ENCODE measurements at places on chromosomes 5 and 9.
A peak's percentile ranks its signal among the peaks of the same experiment; 100 is the strongest.

GRCh38 chr5:18985171-18985758 lies 1002.7 kb downstream of the CDH18 start:
- DNase-seq, result no peak

- no peak for DNase-seq
These were observed 265.0 kb downstream of the KIF4B start for GRCh38 chr5:155278532-155278931.

DNA sequence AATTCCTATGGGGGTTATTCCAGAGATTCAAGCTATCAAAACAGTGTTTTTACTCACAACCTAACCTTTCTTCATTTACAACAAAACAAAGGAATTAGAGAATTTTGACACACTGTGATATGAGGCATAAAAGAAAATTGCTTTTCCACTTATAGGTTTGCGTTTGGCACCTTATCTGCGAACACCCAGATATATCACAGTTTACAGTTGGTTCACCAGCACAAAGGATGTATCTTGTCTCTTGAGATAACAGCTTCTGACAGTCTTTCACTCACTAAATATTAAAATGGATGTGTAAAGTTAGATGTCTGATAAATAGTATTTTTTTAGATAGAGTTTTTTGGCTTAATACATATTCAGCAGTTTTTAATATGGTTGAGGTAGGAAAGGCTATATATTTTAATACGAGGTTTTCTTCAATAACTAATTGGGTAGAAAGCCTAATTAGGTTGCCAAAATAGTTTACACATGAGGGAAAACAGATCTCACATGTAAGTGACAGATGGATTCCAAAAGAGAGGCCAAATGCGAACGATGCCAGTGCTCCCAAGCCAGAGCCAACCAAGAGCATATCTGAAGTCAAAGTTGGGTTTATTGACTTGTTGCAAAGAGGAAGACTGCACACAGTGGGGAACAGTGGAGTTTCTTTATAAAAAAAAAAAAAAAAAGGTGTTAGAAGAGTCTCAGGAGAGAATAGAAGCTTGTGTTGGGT lies 1495.2 kb downstream of the MAT2B start:
- no peak for DNase-seq

DNA sequence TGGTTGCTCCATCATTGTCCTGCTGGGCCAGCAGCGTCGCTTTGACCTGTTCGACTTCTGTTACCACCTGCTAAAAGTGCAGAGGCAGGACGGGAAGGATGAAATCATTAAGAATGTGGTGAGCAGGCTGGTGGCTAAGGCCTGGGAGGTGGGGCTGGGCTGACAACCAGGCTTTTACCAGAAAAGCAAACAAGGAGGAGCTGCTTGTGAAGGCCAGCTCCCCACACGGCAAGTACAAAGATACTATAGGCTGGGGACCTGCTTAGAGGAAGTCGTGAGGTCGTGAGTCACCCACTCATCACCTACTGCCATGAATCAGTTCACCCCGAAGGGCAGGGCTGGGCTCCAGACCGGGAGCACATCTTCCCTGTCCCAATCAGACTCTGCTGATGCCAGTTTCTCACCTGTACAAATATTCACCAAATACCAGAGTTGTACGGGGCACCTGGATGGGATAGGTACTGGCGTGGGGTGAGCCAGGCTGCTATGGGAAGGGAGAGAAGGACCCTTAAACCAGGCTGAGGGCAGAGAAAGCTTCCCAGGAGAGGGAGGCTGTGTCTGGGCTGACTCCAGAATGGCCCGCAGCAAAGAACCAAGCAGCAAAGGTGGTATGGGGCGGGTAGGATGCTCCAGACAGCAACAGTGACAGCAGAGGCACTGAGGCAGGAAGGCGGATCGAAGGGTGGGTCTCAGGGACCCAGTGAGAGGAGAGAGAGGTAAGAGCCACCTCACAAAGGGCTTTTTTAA lies 69.3 kb upstream of the NIPAL4 start:
- peak; percentile 91 for DNase-seq

- DNase-seq, result no peak
These were observed 238.8 kb downstream of the DMAC1 start for GRCh38 chr9:7560669-7561305.

- DNase-seq, result no peak
These were observed 1.7 kb downstream of the DMRT3 start for GRCh38 chr9:977838-978830.

DNA sequence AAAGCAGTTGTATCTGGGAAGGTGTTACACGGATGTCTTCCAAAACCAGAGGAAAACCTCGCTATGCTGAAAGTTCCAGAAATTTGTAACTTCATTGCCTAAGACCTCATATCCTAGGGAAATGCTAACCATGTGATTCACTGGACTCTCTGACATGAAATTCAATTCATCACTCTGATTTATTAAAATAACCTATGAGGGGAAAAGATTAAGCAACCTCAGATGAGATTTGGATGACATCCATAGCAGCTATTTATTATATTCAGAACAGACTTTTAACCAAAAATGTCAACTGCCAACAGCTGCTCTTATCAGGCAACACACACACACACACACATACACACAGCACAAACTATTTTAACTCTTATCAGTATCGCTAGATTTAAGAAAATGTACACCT lies 1006.4 kb upstream of the CTNND2 start:
- DNase-seq, result no peak

GRCh38 chr5:19547640-19548039 lies 440.4 kb downstream of the CDH18 start:
- DNase-seq, result no peak

DNA sequence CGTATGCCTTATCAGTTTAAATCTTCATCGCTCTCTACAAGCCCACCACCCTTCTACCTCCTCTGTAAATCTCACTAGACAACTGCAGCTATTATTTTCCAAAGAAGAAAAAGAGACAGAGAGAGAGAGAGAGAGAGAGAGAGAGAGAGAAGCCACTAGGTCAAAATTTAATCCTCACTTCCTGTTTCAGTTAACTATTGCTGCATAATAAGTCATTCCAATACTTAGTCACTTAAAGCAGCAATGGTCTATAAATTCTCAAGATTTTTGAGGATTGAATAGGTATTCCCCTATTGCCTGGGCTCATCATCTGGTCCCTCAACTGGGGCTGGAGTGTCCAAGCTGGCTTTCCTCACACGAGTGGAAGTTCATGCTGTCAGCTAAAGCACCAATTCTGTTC lies 68.8 kb downstream of the ITGA1 start:
- DNase-seq, result no peak

- no peak for DNase-seq
These were observed 114.2 kb upstream of the FST start for GRCh38 chr5:53366245-53366644.

DNA sequence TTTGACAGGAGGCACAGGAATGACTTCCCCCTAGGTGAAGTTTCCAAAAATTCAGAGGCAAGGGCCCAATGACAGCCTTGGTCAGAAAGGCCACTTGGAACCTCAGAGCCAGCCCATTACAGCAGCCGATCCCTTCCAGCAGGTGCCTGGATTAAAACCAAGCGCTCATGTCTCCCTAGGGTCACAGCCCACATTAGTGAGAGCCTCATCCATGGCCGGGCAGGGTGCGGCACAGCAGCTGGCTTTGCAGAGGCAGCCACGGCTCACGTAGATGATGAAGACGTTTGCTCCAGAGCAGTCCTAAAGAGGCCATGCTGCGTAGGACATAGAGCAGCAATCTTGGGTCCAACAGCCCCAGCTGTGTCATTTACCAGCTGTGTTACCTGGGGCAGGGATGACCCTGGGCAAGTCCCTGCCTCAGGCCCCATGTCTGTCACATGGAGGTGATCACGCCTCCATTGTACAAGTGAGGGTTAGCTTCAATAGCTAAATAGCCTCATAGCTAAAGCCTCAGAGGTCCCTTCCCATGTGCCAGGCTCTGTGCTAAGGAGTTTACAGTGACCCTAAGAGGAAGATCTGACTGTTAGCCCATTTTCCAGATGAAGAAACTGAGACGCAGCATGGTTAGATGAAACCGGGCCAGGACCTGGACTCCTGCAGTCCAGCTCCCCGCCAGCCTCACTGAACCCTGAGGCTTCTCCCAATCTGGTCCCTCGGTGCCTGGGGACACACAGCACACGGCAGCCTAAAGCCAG lies 39.2 kb downstream of the NEK6 start:
- no peak for DNase-seq
